ENCODE measurements at places on chromosomes 1 and 21.

DNA sequence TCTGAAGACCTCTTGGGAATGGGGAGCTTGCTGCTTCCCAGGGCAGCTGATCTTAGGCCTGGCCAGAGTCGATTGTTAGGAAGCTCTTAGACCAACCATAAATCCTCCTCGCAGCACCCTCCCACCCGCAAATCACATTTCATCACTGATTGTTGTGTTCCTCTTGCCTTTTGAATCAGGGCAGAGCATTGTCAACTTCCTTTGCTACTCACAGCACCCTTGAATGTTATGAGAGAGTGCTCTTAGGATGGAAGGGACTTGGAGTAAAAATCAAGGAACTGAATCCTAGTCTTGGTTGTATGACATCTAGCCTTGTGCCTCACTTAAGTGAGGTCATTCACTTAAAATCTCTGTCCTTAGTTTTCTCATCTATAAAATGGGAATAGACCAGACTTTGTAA is 3.0 kb downstream of the VASH2 start:
- no peak for ATAC-seq

- ATAC-seq = no peak
Measured at GRCh38 chr1:207362962-207363860, 41.7 kb downstream of the CD55 start.

GRCh38 chr21:41965045-41965444 is 11.2 kb upstream of the C2CD2 start:
- ATAC-seq = peak; percentile 55

- ATAC-seq = no peak
Measured at GRCh38 chr1:147492207-147492606, 49.1 kb upstream of the BCL9 start.

DNA sequence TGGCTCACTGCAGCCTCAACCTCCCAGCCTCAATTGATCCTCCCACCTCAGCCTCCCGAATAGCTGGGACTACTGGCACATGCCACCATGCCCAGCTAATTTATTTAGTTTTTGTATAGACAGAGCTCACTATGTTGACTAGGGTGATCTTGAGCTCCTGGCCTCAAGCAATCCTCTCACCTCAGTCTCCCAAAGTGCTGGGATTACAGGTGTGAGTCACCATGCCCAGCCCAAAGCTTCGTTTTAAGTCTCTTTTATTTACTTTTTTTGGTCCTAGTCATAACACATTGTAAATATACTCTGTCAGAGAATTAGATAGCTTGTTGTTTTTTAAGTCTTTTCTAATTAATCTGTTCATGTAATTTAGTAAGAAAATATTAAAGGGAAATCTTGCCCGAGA is 42.8 kb downstream of the KCNK1 start:
- no peak for ATAC-seq

GRCh38 chr1:62841587-62842169 is 57.7 kb downstream of the ATG4C start:
- ATAC-seq = no peak

GRCh38 chr1:223001653-223002634 is 141.1 kb downstream of the TLR5 start:
- ATAC-seq = no peak

DNA sequence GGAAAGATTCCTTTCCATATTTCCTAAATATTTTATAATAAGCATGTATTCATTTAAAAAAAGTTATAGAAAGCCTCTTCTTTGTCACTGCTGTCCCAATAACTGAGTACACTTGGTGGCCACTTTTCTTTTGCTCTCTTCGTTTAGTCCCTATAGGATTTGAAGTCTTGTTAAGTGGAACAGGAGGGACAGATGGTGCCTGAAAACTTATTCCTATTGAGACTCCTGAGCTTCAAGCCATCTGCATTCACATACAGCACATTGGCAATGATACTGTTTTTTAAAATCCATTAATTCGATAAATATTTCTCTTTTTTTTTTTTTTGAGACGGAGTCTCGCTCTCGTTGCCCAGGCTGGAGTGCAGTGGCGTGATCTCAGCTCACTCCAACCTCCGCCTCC is 2.0 kb upstream of the ZBTB40 start:
- no peak for ATAC-seq

DNA sequence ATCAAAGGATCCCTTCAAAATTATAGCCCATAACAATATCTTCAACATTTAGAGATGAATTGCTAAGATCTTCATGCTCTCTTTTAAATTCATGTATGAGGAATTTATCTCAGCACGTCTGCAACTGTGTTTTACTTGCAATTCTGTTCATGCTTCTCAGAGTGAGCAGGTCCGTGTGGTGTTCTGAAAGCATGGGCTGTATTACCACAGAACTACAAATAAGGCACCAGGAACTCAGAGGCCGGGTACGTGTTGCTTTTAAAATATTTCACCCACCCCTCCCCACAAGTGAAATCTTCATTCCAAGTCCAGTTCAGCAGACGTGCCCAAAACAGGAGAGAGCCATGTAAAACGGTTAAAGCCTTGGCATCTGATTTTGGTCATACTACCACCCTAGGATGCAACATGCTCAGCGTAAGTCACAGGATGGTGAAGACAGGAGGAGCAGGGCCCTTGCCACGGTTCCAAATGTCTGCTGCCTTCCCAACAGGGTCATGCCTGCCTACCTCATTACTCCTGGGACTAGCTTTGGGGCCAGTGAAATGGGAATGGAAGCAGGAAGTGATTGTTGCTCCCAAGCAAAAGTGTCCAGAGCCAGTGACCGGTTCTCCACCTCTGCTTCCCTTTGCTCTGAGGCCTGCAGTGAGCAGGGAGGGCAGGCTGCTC is 133.7 kb downstream of the PTPN14 start:
- no peak for ATAC-seq

DNA sequence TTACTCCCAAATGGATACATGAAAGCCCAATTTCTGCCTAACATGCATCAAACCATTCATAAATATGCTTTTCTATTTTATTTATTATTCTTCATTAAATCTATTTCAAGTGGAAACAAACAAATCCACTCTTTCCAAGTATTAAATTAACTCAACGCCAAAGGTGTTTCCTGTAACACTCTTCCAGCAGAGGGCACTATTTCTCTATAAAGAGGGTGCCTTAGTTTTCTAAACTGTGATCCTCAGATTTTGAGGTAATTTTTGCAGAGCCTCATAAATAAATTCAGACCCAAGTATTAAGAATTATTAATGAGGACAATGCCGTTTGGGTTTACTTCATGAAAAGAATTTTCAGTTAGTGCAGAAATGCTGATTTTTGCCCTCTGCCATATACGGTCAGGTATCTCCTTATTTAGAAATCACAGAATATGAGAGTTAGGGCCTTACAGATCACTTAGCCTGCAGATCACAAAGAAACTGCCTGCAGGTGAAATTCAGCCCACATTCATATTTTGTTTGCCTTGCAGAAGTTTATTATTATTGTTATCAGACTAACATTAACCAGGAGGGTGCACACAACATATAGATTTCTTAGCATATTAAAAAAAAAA is 40.1 kb upstream of the MYSM1 start:
- ATAC-seq = no peak

DNA sequence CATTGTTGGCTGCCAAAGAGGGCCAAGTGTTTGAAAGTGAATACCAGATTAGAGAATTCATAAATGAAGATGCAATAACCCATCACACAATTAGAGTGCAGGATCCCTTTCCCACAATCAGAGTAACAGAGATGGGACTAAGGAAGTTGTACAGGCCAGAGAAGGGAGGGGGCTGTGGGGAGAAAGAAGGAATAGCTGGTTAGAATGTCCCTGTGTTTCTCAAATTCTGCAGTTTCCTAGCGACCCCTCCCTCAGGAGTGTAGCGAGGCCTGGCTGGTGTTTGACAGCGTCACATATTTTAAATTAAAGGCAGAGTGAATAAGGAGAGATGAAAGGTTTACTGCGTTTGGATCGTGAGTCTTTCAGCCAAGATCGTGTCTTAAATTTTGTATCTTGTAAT is 58.1 kb downstream of the GALNT2 start:
- no peak for ATAC-seq

DNA sequence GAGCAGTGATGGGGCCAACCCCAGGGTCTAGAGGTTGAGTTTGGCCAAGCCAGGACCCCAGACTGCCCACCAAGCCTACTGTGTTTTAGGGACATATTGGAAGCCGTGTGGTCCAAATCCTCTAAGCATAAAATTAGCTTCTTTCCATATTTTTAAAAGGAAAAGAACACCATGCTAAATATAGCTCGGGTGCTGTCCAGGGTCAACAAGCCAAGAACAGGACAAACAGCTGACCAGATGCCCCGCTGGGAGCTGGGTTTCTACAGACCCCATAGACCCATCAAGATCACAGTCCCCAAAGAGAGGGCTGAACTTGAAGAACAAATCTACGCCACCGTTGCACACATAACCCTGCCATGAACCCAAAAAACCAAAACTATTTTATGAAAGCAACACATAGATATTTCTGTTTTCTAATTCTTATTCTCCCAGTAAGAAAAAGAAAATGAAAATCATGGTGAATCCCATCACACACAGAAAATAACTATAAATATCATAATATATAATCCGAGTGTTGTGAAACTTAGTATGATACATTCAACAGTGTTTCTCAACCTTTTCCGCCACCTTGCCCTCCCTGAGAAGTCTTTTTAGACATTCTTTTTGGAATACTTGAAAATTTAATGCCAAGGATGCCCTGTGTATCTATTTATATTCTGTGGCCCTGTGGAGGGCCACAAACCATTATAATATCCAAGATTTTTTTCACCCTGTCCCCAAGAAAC is 36.2 kb upstream of the FHAD1 start:
- ATAC-seq = no peak

GRCh38 chr1:153677718-153678518 is 570 bp upstream of the NPR1 start:
- peak; percentile 59 for ATAC-seq

DNA sequence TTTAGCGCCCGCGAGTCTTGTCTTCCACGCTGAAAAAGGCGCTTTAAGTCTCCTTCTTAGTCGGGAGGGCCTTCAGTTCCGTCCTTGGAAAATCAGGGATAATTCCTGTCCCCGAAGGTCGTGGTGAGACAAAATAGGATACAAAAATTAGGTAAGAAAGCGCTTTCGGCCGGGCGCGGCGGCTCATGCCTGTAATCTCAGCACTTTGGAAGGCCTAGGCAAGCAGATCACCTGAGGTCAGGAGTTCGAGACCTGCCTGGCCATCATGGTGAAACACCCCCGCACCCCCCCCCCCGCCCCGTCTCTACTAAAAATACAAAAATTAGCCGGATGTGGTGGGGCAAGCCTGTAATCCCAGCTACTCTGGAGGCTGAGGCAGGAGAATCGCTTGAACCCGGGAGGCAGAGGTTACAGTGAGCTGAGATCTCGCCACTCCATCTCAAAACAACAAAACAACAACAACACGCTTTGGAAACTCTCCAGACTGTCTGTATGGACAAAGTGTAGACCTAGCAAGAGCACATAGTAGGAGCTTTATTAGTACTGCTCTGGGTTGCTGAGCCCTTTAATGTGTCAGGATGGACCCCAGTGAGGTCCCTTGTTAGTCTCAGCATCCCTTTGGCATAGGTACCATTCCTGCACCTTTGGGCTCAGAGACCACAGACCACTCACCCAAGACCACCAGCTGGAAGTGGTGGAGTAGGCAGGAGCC is 790 bp upstream of the TMEM54 start:
- ATAC-seq = no peak

- no peak for ATAC-seq
Measured at GRCh38 chr1:16924216-16924918, 2.6 kb downstream of the CROCC start.

GRCh38 chr1:115832651-115833050 is 8.3 kb downstream of the NHLH2 start:
- no peak for ATAC-seq

- ATAC-seq = peak; percentile 86
Measured at GRCh38 chr1:159829273-159829634, 2.6 kb downstream of the SLAMF8 start.

DNA sequence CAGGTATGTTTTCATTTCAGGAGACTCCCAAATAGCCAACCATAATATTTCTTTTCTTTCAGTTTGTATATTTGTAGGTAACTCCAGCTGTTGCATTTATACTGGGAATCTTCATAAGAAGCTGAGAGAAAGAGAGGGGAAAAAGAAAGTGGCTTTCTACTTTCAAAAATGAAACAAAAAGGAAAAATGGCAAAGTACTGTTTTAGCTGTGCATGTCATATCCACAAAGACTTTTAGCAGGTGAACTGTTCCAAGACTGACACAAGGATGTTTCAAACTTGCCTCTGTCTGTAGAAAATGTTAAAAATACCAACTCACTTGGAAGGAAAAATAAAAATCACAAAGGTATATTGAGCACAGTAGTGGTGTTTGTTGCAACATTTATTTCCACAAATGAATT is 41.9 kb upstream of the CACYBP start:
- ATAC-seq = no peak

GRCh38 chr1:180805316-180805715 is 107.4 kb upstream of the KIAA1614 start:
- no peak for ATAC-seq

- no peak for ATAC-seq
Measured at GRCh38 chr1:6667139-6667538, 34.5 kb downstream of the DNAJC11 start.

DNA sequence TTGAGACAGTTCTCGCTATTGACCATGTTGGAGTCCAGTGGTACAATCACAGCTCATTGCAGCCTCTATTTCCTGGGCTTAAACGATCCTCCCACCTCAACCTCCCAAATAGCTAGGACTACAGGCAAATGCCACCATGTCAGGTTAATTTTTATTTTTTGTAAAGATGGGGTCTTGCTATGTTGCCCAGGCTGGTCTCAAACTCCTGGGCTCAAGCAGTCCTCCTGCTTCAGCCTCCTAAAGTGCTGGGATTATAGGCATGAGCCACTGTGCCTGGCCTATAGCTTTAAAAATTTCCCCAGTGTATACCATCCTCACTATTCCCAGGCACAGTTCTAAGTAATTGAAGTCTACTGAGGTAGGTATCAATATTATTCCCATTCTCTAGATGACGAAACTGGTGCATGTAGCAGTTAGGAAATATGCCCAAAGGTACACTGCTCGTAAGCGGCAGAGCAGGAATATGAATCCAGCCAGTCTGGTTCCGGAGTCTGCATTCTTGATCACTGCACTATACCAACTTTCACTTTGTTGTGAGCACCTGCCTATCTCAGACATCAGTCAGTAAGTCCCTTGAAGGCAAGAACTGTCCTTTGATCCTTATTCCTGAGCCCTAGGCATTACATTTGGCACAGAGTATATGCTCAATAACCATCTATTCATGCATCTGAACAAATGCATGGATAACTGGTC is 11.5 kb upstream of the SRP9 start:
- no peak for ATAC-seq

- ATAC-seq = no peak
Measured at GRCh38 chr1:245822996-245823395, 668.2 kb downstream of the KIF26B start.

Measured in stimulated activated memory B cell treated with anti-CD40 and anti-IgM and Interleukin-4, amounts not matched to agents 10 μg/mL and 1 μg/mL and 100 μg/mL, for 72 hours (primary cell).